Prostate gland (tissue), 2 donors: ENCODE measurements at places on chromosomes 5 and 9.
A peak's percentile ranks its signal among the peaks of the same experiment; 100 is the strongest.

DNA sequence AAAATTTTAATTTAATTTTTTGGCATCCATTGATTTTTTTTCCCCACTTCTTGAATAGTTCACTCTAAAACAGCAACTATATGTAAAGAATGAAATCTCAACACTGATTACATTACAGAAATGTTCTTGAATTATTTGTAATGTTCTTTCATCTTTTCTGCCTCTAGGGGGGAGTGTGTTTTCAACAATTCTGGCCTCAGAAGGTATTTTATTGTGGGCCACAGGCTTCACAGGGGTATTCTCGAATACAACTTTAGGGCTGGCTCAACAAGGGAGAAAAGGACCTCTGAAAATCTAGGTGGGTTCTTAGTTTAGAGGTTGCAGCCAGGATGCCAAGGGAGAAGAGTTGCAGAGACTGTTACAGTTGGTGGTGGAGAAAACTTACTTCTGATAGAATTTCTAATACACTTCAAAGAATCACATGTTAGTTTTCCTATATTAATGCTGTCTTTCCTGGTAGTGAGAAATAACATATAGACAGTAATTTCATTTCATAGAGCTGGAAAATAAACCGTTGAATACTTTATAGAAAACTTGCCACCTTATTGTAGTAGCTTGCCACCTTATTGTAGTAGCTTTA, 3.6 kb upstream of the NPR3 start:
- no peaks in the 10 kb centered on the region for H3K36me3 ChIP-seq
- no peak overlapping the region for H3K27ac ChIP-seq
- H3K4me1 ChIP-seq, result no peaks in the 10 kb centered on the region
- H3K4me3 ChIP-seq, result no peak overlapping the region

GRCh38 chr5:73826301-73827105, 200.5 kb downstream of the ARHGEF28 start:
- H3K4me3 ChIP-seq, result no peak overlapping the region
- H3K36me3 ChIP-seq, result no peaks in the 10 kb centered on the region
- no peaks in the 10 kb centered on the region for H3K4me1 ChIP-seq
- no peaks in the 10 kb centered on the region for H3K27me3 ChIP-seq
- peak; percentile 83 for DNase-seq

GRCh38 chr9:81351166-81351565, 338.2 kb downstream of the TLE1 start:
- H3K27ac ChIP-seq, result no peak overlapping the region
- H3K36me3 ChIP-seq, result no peaks in the 10 kb centered on the region
- no peak overlapping the region for H3K4me3 ChIP-seq
- DNase-seq, result no peak
- H3K4me1 ChIP-seq, result no peaks in the 10 kb centered on the region

DNA sequence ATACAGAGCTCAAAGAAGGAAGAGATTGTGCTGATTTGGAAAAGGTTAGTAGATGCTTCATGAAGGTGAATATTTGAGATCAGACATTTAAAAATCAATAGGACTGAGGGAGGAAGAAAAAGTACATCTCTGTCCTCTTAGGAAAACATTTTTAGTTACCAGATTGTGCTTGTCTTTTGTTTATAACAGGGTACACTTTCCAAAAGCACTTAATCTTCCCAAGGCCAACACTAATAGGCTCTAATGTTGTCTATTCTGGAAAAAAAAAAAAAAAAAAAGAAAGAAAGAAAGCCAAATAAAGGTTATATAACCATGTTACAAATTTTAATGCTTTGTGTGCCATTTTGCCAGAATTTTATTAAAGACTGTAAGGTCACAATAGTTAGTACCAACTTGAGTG, 45.5 kb upstream of the SHISAL2B start:
- H3K36me3 ChIP-seq, result no peaks in the 10 kb centered on the region
- H3K4me3 ChIP-seq, result no peak overlapping the region

- H3K4me1 ChIP-seq, result no peaks in the 10 kb centered on the region
- no peak for DNase-seq
- H3K4me3 ChIP-seq, result no peak overlapping the region
- no peak overlapping the region for H3K27ac ChIP-seq
Measured at GRCh38 chr5:74016373-74016772, 390.4 kb downstream of the ARHGEF28 start.

- H3K27ac ChIP-seq, result peak overlapping the region; percentile 36
- H3K36me3 ChIP-seq, result no peaks in the 10 kb centered on the region
- no peak overlapping the region for H3K4me3 ChIP-seq
- DNase-seq, result no peak
Measured at GRCh38 chr5:96293966-96294883, 138.8 kb downstream of the PCSK1 start.

DNA sequence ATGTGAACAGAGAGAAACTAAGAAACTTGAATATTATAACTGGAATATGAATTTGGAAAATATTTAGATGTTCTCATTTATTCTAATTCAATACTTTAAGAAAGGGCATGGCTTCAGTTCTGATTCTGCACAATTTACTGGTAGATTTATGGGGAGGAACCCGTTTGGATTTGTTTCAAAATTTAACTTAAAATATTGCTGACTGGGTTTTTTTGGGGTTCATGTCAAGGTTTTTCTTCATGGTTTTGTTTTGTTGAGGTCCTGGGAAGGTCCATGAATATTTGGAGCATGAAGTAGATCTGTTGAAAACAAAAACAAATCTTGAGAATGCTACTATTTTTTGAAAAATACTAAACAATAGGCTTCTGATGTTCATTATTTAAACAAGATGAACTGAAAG, 214.7 kb downstream of the PIK3R1 start:
- no peaks in the 10 kb centered on the region for H3K36me3 ChIP-seq
- no peak for DNase-seq
- no peaks in the 10 kb centered on the region for H3K27me3 ChIP-seq
- no peaks in the 10 kb centered on the region for H3K4me1 ChIP-seq
- H3K27ac ChIP-seq, result no peak overlapping the region
- no peak overlapping the region for H3K4me3 ChIP-seq
